ENCODE measurements at places on chromosomes 2 and 18. TPM values are rescaled to one million over a fixed set of nuclear protein-coding genes. Genes with fewer than 3 reads are reported as not detected.

DNA sequence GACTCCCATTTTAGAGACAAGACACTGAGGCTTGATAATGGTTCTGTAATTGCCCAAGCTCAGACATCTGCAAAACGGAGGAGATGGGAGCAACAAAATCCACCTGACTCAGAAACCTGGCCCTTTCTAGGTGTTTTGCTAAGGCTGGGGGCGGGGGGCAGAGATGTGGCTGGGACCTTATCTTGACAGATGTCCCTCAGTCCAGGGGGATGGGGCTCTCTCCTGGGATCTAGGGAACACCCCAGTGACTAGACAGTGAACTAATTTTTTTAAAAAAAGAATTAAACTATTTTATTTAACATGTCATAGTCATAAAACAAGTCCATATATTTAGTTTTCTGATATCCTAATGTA lies 32.0 kb upstream of the HAAO start:
- DNase-seq: no peak

ABCG8 gene
- not detected for total RNA-seq

DNA sequence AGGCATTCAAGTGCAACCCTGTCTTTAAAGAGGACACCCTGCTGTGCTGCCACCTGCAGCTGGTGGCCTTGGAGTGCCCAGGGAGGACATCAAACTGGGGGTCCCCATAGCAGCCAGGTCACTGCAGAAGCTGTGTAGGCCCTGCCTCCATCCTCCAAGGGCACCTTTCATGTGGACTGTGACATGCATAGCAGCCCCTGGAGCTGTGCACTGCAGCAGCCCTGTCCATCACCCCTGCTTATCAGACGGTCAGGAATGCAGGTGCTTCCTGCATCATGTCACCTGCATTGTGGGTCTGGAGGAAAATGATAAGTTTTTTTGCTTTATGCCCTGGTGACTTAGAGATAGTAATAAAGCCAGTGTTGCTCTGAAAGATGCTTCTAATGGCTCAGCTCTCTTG lies 155.7 kb downstream of the DYSF start:
- peak; percentile 72 for DNase-seq

DNA sequence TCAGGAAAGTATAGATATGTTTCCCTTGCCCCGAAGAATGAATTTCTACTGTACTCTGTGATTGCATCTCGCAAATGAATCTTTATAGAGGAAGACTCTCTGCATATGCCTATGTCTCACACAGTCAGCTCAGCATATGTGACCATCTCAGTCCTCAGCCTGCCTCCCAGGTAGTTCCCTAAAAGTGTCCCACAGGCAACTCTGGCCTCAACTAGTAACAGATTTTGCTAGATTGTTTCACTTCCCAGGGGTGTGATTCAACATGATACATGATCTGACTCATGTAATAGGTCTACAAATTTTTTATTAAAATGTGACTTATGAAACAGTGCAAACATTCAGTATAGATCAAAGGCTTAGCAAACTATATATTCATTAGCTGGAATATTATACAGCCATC lies 296.6 kb upstream of the CRIM1 start:
- no peak for DNase-seq

- no peak for DNase-seq
Measured at GRCh38 chr2:174473796-174474195, 13.0 kb downstream of the GPR155 start.

GRCh38 chr2:236512902-236513435 lies 56.7 kb upstream of the ACKR3 start:
- DNase-seq: no peak

HOXD1 gene
- total RNA-seq: 0.59 TPM

GRCh38 chr2:136486115-136486514 lies 279.2 kb upstream of the THSD7B start:
- DNase-seq: no peak

CNTNAP5 gene
- total RNA-seq: not detected

GRCh38 chr2:196276421-196276820 lies 105.0 kb upstream of the STK17B start:
- DNase-seq: no peak

DNA sequence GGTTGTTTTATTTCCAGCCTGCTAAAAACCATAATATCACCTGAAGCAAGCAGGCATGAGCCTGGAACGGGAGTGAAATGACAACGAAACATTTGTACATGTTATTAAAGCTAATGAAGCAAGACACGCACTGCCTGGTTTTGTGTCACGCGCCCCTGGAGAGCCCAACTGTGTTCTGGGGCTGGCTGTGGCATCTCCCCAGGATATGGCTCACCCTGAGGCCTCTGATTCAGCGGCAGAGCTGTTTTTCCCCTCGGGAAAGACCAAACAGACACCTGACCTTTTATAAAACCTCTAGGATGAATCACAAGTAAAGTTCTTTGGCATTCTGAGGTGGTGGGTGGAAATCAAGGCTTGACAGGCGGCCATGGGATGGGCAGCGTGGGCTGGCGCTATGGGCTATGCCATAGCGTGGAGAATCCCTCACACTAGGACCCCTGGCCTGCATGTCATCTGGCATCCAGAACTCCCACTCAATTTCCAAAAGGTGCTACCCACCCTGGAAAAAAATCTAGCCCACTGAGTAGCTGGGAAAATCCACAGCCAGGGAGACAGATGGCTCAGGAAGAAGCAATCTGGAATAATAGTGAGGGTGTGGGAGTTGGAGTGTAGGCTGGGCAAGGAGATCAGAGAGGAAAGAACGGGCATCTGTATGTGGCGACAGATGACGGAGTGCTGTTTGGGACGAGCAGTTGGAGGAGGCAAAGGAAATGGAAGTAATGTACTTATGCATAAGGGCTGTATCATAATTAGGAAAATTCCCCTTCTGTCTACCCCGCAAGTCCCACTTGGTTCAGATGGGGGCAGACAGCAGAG lies 262.0 kb downstream of the AFF3 start:
- DNase-seq: no peak

GRCh38 chr2:110149330-110150220 lies 34.0 kb upstream of the MALL start:
- DNase-seq: no peak

GRCh38 chr18:63676526-63677323 lies 15.0 kb upstream of the SERPINB3 start:
- no peak for DNase-seq

DNA sequence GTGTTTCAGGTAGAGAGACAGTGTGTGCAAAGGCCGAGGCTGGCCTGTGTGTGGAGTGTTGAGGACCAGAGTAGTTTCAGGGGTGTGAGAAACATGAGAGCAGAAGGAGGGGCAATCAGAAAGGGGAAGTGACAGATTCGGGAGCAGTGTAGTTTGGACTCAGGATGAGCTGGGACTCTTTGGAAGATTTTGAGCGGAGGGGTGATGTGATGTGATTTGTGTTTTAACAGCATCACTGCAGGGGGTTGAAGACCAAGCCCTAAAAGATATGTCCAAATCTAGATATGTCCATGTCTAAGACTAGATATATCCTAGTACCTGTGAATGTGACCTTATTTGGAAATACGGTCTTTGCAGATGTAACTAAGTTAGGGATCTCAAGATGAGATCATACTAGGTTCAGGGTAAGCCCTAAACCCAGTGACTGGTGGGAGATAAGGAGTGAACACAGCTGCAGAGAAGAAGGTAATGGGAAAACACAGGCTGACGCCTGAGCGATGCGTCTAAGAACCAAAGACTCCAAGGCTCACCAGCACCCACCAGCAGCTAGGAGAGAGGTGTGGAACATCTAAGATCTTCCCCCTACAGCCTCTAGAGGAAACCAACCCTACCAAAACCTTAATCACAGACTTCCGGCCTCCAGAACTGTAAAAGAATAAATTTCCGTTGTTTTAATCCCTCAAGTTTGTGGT lies 38.5 kb upstream of the MYO3B start:
- no peak for DNase-seq

- no peak for DNase-seq
Measured at GRCh38 chr2:73295751-73296400, 2.5 kb upstream of the EGR4 start.

RPS27A gene
- 395 TPM for total RNA-seq

DNA sequence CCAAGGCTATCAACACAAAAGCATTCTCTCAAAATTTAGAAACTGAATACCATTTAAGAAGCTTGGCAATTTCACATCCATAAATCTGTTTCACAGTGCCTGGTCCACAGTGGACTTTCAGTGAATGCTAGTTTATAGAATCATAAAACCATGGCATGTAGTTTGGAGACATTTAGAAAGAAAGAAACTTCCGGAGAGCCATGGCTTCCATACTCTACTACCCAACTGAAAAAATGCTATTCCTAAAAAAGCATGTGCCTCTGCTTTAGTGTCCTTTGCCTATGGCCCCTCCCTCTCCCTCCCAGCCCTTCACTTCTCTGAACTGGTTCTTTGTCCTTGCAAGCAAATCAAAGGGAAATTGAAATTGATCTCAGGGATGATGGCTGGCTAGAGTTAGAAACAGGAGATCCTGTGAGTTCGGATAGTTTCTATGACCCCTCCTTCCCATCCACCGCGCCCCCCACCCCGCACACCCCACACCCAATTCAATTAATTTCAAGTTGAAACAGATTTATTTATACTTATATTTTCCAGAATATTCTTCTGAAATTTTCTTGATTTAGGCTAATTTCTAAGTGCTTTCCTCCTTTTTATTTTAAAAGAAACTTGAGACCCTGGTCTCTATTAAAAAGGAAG lies 248.3 kb downstream of the TRIB2 start:
- DNase-seq: no peak

CDK5R2 gene
- not detected for total RNA-seq

DNA sequence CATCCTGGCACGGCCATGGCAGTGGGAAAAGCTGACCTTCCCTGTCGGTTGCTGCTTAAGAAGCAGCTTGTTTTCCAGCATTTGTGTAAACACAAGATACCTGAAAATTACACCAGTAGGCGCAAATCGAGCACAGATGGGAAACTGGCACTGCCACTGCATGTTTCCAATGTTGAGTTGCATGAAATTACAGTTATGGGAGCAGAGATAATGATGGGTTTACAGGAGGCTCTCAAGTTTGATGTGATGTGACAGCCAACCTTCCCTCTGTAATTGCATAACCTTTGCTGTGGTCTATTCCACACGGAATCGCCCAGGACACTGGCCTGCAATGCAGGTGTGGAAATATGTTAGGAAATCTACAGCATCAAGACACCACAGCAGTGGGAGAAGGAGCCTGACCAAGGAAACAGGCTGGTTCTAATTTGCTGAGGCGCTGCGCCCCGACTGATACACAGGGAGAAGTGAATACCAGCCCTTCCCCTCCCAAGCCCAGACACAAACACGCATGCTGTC lies 17.4 kb downstream of the GPR45 start:
- DNase-seq: no peak

DNA sequence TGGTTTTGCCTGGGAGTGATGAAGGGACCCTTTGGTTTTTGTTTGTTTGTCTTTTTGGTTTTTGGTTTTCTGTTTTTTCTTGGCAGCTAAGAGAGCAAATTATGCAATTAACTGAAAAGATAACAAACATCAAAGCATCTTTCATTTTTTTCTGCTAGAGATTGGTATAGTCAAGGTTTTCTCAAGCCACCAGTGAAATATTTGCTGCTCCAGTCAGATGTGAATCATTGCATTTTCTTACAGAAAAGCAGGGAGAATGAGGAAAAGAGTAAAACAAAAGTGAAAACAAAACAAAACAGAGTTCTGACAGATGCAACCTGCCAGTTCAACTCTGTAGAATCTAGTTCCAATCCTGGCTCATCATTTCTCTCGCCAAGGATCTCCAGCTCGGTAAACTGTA lies 660.7 kb downstream of the DSC3 start:
- no peak for DNase-seq

DNA sequence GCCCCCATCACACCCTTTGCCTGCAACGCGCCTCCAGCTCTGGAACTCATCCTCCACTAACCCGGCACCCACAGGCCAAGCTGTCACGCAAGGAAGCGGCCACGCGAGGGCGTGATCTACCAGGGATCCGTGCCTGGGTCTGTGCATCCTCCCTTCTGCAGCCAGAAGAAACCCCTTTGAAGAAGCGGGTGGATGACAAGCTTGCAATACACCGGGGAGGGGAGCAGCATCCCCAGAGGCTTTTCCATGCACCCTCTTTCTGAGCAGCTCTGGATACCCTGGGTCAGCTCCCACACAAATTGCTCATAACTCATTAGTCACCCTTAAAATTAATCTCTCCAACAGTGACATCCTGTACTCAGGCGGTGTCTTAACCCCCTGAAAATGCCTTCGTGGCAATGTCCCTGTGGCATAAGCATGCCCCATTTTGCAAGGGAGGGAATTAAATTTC lies 47.6 kb downstream of the PDCL3 start:
- DNase-seq: no peak

DNA sequence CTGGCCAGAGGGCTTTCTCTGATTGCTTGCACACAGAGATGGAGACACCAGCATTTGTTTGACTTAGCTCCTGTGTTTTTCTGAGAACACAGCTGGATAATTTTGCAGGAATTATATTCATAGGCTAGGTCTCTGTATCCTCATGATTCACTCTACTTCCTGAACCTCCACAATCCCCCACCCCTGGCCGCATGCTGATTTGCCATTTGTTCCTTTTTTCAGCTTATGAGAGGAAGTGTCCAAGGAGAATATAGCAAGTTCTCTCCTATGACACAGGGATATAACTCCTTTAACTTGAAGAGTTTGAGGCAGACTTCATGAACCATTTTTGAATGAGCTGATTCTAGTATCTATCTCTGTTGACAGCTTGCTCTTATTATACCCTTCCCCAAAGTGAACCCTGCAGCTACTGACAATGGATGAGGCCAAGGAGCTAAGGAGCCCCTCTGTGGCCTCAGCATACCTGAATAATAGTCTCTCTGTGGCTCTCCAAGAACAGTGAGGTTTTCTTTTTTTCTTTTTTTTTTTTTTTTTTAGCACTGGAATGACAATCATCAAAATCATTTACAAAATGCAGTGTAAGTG lies 15.4 kb downstream of the CAVIN2 start:
- no peak for DNase-seq

DNA sequence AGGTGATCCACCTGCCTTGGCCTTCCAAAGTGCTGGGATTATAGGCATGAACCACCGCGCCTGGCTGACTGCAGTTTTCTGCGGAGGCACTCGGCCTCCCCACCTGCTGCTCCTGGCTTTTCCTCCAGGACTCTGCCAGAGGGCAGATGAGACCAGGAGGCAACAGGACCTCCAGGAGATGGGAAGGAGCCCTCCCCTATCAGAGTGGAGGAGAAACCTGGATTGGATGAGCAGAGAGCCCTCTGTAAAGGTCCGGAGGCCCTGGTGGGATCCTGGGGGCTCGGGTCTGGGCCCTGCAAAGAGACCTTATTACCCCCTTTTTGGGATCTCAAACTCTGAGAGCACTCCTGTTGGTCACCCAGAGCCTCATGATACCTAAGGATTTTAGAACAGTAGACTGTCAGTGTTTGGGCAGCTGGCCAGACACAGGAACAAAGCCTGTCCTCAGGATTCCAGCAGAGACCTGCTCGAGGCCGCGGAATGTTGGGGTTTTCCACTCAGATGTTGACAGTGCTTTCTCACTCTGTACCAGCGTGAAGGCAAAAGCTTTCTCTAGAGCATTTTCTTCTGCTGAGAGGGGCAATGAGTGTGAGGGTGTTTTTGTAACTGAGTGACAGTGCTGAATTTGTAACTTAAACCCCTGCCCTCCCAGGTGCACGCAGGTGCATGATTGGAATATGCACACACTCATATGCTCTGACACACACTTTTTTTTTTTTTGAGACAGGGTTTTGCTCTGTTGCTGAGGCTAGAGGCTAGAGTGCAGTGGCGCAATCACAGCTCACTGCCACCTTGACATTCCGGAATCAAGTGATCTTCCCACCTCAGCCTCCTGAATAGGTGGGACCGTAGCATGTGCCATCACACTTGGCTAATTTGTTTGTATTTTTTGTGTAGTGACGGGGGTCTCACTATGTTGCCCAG lies 48.4 kb downstream of the NPPC start:
- peak; percentile 27 for DNase-seq

SIX3 gene
- not detected for total RNA-seq

RESP18 gene
- not detected for total RNA-seq

DYNAP gene
- total RNA-seq: not detected

C2orf66 gene
- total RNA-seq: not detected

GRCh38 chr2:183967756-183968155 lies 630.6 kb upstream of the ZNF804A start:
- no peak for DNase-seq
